Activated naive CD8-positive, alpha-beta T cell treated with anti-CD3 and anti-CD28 coated beads, Interleukin-2, amount 10 ng/mL, durations not matched to agents 7 days and 5 days (primary cell): ENCODE measurements at places on chromosomes 5 and 9. TPM values are rescaled to one million over a fixed set of nuclear protein-coding genes. Genes with fewer than 3 reads are reported as not detected.

- no peak for DNase-seq
These were observed 83.2 kb downstream of the WNK2 start for GRCh38 chr9:93267091-93267541.

The PFDN1 gene
- 48.3 TPM for total RNA-seq

GRCh38 chr5:41145306-41145705, 68.0 kb downstream of the C6 start:
- DNase-seq: no peak

DNA sequence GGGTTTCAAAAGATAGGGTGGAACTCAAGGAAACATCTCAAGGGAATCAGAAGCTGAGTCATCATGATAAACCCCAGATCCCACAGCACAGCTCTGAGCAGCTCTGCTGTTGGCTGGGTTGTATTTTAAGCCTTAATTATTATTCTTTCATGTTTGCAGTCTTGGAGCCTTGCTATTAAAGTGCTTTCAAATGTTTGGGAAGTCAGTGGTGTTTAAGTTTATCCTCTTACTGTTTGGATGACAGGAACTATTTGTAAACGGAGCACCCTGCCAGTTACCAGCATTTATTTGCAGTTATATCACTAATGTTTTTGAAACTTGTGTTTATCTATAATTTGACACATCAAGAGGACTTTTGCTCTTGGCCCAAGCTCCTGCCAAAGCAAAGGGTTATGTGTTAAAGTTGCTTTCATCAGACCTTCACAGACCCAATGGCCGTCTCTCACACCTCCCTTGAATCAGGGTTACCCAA, 141.1 kb upstream of the SPDL1 start:
- DNase-seq: no peak

The CXXC5 gene
- total RNA-seq: 3.5 TPM

- DNase-seq: no peak
These were observed 419.3 kb downstream of the ACTL7B start for GRCh38 chr9:108436448-108436847.

GRCh38 chr9:79686381-79687130, 114.8 kb downstream of the TLE4 start:
- DNase-seq: no peak

- no peak for DNase-seq
These were observed 106.3 kb downstream of the C9orf152 start for GRCh38 chr9:110101531-110102161.

- no peak for DNase-seq
These were observed 17.9 kb upstream of the POC5 start for GRCh38 chr5:75734913-75735789.
